Thymus (tissue), 14 donors: ENCODE measurements at places on chromosomes 7 and 10. TPM values are rescaled to one million over a fixed set of nuclear protein-coding genes. Genes with fewer than 3 reads are reported as not detected.

DNA sequence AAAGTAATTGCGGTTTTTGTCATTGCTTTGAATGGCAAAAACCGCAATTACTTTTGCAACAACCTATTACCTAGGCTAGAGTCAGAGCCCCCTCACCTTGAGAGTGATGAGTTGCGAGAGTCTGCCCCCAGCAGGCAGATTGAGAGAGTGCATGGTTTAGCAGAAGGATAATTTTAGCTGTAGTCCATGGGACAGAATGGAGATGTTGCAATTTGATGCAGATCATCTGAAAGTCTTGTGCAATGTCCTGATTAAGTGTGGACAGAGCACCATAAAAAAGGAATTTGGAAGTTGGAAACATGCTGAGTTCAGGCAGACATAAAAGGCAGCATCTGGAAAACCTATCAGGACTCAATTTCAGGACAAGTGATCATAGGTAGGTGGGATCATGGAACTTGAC, 48.7 kb downstream of the GPR141 start:
- peak; percentile 59 for DNase-seq

GRCh38 chr7:108415821-108416536, 40.3 kb downstream of the NRCAM start:
- DNase-seq, result no peak

GRCh38 chr10:101995451-101996063, 60.4 kb downstream of the ARMH3 start:
- no peak for DNase-seq

The GPR37 gene
- polyA plus RNA-seq, result 1.1 TPM

The PTPN20 gene
- 0.78 TPM for polyA plus RNA-seq

The MCM10 gene
- 0.27 TPM for polyA plus RNA-seq

The SLC18A3 gene
- 0.07 TPM for polyA plus RNA-seq
